ENCODE measurements at places on chromosomes 3 and 15.

- DNase-seq, result no peak
Observed at GRCh38 chr3:64125561-64125960, 99.7 kb downstream of the PRICKLE2 start.

- DNase-seq, result no peak
Observed at GRCh38 chr15:31337352-31338031, 10.9 kb downstream of the KLF13 start.

DNA sequence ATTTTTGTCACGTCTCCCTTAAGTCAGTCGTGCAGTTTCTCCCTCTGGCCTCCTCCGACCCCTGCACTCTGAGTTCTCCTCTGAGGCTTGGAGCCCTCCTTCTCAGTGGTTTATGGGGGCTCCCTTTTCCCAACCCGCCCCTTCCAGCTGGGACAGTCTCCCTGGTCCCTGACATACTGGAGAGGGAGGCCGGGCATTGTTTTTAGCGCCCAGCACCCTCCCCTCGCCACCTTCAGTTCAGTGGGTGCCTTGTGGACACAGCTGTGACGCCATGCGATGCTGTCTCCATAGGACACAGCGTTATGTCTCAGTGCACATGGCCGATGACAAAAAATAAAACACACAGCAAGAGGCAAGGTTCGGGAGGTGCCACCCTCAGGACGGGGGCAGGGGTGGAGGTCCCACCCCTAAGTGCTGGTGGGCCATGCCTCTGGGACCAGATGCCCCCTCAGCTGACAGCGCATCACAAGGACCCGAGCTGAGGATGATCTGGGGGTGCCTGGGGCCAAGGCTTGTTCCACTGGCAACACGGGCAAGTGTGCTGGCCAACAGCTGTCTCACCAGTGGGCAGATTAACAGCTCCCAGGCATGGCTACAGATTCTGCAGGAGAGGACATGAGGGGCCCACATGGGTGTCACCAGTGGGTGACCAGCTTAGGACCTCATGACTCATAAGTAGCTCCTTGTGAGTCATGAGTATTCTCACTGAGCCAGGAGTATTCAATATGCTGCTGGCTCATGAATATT lies 81.6 kb downstream of the PLXNA1 start:
- DNase-seq, result peak; percentile 34

DNA sequence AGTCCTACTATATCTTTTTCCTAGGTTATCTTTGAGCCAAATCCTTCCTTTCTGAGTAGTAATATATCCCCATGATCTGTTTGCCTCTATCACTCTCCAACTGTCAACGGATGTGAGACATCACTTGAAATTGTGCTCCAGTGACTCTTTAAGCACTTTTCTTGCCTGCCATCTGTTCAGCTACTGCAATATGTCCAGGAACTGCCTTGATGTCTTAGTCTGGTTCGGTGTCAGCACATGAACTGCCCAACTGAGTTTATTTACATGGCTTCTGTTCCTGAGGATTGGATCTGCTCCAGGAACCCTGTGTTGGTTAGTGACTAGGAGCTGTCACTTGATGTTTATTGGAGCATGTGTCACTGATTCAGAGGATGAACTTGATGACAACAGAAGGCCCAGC lies 116.5 kb downstream of the SLC9A9 start:
- no peak for DNase-seq
